Natural killer cell treated with Interleukin-12 subunit alpha and Interleukin-12 subunit beta and Interleukin-15 and Interleukin-18, amount 100 ng/mL, for 72 hours (primary cell): ENCODE measurements at places on chromosomes 6 and 20. TPM values are rescaled to one million over a fixed set of nuclear protein-coding genes. Genes with fewer than 3 reads are reported as not detected.
A peak's percentile ranks its signal among the peaks of the same experiment; 100 is the strongest.

TNFAIP3 gene
- 244 TPM for total RNA-seq

PPP1R16B gene
- 119 TPM for total RNA-seq

DNA sequence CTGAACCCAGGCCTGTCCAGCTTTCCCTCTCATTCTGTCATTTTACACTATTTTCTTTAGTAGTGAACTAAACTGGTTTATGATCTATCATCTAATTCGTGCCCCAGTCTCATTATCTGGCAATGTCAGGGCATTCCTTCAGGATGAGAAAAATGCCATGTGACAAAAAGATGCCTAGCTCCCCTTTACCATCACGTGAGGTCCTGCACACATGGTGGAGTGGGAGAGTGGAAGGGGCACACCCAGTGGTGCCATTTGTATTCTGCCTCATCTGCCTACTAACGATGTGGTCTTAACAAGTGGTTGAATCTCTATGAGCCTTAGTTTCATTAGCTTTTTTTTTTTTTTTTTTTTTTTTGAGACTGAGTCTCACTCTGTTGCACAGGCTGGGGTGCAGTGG lies 41.2 kb downstream of the CDC5L start:
- no peak for DNase-seq

SALL4 gene
- not detected for total RNA-seq

GRCh38 chr6:110325197-110325596 lies 33.0 kb downstream of the METTL24 start:
- no peak for DNase-seq

- DNase-seq = no peak
Observed at GRCh38 chr6:157240059-157240959, 83.0 kb downstream of the TMEM242 start.

DNA sequence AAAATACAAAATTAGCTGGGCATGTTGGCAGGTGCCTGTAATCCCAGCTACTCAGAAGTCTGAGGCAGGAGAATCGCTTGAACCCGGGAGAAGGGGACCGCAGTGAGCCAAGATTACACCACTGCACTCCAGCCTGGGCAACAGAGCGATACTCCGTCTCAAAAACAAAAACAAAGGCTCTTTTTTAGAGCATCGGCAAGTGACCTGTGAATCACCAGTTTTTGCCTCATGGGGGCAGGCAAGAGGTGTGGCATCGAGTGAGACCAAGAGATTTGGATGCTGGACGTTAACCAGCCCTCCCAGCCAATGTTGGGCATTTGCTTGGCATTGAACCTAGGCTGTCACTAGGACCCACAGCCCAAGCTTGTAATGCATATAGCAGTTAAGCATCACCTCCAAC lies 14.6 kb upstream of the CDK5RAP1 start:
- DNase-seq = peak; percentile 12

HUS1B gene
- total RNA-seq = 2.3 TPM

DNA sequence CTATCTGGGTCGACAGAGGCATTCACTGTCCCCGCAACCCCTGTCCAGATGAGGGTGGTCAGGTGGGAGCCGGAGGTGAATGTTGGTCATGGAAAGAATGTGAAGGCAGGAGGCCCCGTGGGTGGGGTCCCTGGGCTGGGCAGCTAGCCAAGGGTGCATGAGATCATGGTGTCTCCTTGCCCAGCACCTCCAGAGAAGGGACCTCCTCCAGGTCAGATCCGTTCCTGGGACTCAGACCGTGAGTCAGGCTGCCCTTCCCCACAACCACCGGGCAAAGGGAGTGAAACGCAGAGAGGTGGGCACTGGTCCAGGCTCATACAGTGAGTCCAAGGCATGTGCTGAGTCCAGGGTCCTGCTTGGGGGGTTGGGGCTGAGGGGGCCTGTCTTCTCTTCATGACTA lies 3.5 kb downstream of the FOXS1 start:
- no peak for DNase-seq

TREM1 gene
- total RNA-seq = not detected

DNA sequence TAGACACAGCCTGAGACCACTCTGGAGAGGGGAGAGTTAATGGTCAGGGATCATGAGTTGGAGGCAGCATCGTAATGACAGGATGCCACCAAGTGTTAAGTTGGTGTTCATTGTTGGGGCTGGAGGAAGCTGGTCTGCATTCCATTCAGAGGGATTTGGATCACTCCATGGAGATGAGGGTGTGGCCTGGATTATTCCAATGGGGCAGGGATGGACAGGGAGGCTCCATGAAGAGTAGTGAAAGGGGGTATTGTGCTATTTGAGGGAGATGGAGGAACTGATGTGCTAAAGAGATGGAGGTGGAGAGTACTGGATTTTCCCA lies 1.1 kb downstream of the SAPCD1 start:
- no peak for DNase-seq

- no peak for DNase-seq
Observed at GRCh38 chr6:137520520-137520919, 26.3 kb upstream of the OLIG3 start.

GRCh38 chr6:169853196-169854082 lies 102.0 kb downstream of the ERMARD start:
- DNase-seq = no peak

GRCh38 chr6:28985462-28986164 lies 19.5 kb downstream of the ZNF311 start:
- no peak for DNase-seq

DNA sequence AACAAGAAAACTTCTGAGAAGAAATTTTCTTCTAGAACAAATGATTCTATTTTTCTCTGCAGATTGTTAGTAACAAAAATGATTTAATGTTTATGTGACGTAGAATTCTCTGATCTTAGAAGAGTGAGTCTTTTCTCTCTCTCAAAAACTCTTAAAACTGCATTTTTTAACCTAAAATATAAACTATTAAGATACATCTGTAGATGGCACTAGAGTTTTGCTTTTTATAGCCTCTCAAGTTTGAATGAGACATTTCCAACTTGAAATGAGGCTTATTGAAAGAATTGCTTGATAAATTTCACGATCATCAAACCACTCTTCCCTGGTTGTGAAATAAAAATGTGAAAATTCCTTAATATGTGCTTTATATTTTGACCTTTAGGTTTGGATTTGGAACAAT lies 53.8 kb downstream of the PHF3 start:
- DNase-seq = no peak

MEI4 gene
- not detected for total RNA-seq

- no peak for DNase-seq
Observed at GRCh38 chr20:14178952-14179351, 158.5 kb downstream of the FLRT3 start.

GRCh38 chr20:46894971-46895905 lies 595 bp downstream of the EYA2 start:
- no peak for DNase-seq

TBXT gene
- total RNA-seq = not detected
